GM23248 (cell line): ENCODE measurements at places on chromosomes 7 and 10.

DNA sequence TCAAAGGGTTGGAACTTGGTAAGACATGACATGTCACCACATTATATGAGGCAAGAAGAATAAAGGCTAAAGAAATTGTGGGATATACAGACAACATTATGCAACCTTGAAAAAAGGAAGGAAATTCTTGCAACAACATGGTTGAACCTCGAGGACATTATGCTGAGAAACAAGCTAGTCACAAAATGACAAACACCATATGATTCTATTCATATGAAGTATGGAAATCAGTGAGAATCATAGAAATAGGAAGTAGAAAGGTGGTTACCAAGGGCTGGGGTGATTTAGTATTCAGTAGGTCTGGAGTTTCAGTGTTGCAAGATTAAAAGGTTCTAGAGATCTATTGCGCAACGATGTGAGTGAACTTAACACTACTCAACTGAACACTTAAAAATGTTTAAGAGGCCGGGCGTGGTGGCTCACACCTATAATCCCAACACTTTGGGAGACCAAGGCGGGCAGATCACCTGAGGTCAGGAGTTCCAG is 126.9 kb upstream of the TBX20 start:
- H3K36me3 ChIP-seq, result no peaks in the 10 kb centered on the region
- no peaks in the 10 kb centered on the region for H3K4me1 ChIP-seq
- H3K4me3 ChIP-seq, result no peak overlapping the region
- no peak overlapping the region for H3K27ac ChIP-seq
- H3K27me3 ChIP-seq, result no peaks in the 10 kb centered on the region

GRCh38 chr7:71173955-71174354 is 42.0 kb downstream of the GALNT17 start:
- DNase-seq, result peak; percentile 13
- no peaks in the 10 kb centered on the region for H3K27me3 ChIP-seq
- no peak overlapping the region for H3K4me3 ChIP-seq
- H3K4me1 ChIP-seq, result no peaks in the 10 kb centered on the region

- H3K36me3 ChIP-seq, result no peaks in the 10 kb centered on the region
- no peak for DNase-seq
- peaks cover 18% of the 10 kb centered on the region for H3K4me1 ChIP-seq
- H3K4me3 ChIP-seq, result no peak overlapping the region
These were observed 4.3 kb upstream of the LOXL4 start for GRCh38 chr10:98272245-98272644.

DNA sequence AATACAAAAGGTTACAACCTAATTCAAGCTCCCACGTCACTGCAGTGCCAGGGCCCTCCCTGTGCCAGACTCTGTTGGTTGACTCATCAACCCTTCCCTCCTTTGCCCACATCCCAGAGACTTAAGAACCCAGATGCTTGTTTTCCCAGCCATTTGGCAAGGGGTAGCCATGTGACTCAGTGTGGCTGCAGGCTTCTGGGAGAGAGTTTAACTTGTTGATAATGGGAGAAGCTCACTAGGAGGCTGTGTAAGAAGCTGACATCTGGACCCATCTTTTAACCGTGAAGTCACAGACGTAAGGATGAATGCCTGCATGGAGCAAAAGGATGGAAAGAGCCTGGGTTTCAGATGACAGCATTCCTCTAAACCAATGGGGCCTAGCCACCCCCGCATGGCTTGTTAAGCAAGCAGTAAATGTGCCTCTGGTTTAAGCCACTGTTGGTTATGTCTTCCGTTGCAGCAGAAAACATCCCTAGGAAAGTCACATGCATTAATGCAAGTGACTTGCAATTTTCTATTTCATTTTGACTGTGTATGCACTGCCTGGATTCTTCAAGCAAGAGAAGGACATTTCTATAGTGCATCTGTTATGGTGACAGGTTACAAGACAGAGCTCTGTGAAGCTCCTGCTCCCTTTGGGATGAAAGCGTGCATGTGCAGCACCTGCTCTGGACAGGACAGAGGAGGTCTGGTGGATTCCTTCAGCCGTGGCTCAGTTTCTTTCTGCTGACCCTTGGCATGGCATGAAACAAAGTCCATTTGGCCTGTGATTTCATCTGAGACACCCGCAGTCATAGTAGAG is 57.5 kb upstream of the CREB5 start:
- no peaks in the 10 kb centered on the region for H3K36me3 ChIP-seq
- H3K27me3 ChIP-seq, result no peaks in the 10 kb centered on the region
- no peak overlapping the region for H3K4me3 ChIP-seq

- DNase-seq, result no peak
- no peaks in the 10 kb centered on the region for H3K4me1 ChIP-seq
- no peaks in the 10 kb centered on the region for H3K36me3 ChIP-seq
- H3K27ac ChIP-seq, result no peak overlapping the region
These were observed 126.2 kb downstream of the LHPP start for GRCh38 chr10:124587811-124588211.

- H3K27ac ChIP-seq, result no peak overlapping the region
- H3K4me1 ChIP-seq, result peaks cover 12% of the 10 kb centered on the region
- H3K36me3 ChIP-seq, result no peaks in the 10 kb centered on the region
- no peak for DNase-seq
- peaks cover under 1% of the 10 kb centered on the region; the same call in 1 of the 2 replicates for H3K27me3 ChIP-seq
- no peak overlapping the region for H3K4me3 ChIP-seq
These were observed 20.9 kb downstream of the AQP1 start for GRCh38 chr7:30932562-30932961.

DNA sequence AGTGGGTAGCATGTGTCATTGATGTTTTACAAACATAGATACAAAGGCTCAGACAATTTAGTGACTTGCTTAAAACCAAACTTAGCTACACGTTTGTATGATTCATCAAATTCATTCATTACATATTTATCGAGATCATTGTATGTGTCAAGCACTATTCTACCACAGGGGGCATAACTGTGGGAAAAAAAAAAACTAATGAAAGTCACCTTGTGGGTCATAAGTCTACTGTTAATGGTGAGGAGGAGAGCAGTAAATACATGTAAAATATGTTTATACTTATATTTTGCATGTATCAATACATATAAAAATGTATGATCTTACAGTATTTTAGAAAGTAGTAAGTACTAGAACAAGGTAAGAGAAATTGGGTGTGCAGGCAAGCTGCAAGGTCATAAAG is 933.8 kb downstream of the IPMK start:
- H3K4me1 ChIP-seq, result no peaks in the 10 kb centered on the region
- peak; percentile 4 for DNase-seq
- no peak overlapping the region for H3K4me3 ChIP-seq
- no peaks in the 10 kb centered on the region for H3K27me3 ChIP-seq
